ENCODE measurements at places on chromosomes 13 and 19.

DNA sequence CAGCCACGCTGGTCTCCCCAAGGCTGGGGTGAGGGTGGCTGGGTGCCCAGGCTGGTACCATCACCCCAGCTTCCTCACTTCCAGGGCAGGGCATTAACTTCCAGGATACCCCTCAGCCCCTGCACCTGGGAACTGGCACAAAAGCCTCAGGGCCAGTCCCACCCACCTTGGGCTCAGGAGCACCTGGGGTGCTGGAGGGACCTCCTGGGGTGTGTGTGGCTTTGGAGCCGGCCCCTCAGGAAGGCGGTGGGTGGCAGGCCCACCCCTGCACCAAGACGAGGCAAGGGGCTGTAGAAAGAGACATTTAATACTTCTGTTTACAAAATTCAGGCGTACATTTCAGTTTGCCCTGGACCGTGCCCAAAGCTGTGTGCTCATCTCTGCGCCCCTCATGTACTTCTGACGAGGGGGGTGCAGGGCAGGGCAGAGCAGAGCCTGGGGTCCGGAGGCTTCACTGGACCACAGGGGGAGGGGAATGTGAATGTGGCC, 16.8 kb downstream of the MPND start:
- no peak for DNase-seq

DNA sequence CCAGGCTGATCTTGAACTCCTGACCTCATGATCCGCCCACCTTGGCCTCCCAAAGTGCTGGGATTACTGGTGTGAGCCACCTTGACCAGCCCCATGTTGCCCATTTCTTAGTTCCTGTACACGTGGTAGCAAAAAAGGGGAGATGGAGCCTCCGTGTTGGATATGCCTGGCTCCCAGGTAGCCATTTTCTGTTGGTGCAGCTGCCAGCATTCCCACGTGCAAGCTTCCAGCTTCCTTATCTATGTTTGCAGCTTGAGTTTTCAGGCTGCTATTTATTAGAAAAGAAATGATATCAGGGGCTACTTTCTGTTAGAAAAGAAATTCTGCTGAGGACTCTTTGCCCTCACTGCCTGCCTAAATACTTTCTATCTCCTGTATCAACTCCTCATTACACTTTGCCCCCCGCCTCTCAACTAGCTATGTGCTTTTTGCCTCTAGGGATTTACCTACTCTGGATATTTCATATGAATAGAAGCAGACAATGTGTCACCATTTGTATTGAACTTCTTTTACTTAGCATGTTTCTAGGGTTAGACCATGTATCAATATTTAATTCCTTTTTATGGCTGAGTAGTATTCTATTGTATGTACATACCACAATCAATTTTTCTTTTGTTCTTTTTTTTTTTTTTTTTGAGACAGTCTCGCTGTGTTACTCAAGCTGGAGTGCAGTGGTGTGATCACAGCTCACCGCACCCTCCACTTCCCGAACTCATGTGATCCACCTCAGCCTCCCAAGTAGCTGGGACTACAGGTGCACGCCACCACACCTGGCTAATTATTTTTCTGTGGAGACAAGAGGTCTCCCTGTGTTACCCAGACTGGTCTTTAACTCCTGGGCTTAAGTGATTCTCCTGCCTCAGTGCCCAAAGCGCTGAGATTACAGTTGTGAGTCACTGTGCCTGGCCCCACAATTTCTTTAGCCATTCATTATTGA, 3.4 kb upstream of the TMED1 start:
- no peak for DNase-seq

DNA sequence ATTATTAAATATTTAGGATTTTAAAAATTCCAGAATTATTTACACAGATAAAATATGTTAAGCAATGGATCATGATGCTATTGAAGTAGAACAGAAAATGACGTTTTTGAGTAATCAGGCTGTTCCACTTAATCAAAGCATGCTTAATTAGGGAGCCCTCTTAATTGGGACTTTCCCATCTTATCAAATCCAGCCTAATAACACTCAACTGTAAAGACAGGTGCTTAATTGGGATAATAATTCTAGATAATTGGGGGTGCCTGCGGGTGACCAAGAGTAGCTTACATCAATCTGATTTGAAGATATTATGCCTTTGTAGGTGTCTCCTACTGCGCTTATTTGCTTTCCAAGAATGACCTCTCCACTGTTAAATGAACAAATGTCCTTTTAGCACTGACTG, 742.2 kb upstream of the SLITRK6 start:
- no peak for DNase-seq

- no peak for DNase-seq
Measured at GRCh38 chr19:1672769-1673644, 20.6 kb upstream of the TCF3 start.

GRCh38 chr13:42466123-42466522, 107.8 kb upstream of the TNFSF11 start:
- no peak for DNase-seq

GRCh38 chr19:17577457-17578097, 22.1 kb downstream of the COLGALT1 start:
- no peak for DNase-seq

DNA sequence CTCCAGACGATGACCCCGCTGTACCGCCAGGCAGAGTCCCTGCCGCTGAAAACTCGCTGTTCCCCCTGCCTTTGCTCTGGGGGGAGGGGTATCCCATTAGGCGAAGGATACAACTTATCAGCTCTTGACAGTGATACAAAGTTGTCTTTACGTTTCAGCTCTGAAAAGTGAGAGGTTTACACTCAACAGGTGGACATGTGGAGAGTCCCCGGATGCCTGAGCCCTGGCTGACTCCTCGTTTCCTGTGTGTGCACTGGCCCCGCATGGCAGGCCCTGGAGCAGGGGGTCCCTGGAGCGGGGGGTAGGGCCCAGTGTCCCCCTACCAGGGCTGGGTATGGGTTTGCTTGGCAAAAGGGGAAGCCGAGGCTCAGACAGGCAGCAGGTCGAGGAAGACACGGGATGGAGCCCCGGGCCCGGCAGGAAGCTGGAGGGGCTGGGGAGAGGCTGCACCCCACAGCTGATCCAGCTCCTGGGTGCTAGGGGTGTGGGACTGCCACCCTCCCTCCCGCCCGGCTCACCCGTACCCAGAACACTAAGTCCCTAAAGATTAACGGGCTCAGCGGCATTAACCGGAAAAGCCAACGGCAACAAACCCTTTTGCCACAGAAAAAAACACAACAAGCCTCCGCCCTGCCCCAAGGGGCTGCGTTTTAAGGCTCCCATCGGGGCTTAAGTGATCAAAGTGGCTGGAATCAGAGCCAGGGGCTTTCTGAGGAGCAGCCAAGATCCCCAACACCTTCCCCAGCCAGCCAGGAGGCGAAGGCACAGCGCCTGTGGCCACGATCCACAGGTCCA, 5.6 kb downstream of the TCF3 start:
- DNase-seq = no peak

DNA sequence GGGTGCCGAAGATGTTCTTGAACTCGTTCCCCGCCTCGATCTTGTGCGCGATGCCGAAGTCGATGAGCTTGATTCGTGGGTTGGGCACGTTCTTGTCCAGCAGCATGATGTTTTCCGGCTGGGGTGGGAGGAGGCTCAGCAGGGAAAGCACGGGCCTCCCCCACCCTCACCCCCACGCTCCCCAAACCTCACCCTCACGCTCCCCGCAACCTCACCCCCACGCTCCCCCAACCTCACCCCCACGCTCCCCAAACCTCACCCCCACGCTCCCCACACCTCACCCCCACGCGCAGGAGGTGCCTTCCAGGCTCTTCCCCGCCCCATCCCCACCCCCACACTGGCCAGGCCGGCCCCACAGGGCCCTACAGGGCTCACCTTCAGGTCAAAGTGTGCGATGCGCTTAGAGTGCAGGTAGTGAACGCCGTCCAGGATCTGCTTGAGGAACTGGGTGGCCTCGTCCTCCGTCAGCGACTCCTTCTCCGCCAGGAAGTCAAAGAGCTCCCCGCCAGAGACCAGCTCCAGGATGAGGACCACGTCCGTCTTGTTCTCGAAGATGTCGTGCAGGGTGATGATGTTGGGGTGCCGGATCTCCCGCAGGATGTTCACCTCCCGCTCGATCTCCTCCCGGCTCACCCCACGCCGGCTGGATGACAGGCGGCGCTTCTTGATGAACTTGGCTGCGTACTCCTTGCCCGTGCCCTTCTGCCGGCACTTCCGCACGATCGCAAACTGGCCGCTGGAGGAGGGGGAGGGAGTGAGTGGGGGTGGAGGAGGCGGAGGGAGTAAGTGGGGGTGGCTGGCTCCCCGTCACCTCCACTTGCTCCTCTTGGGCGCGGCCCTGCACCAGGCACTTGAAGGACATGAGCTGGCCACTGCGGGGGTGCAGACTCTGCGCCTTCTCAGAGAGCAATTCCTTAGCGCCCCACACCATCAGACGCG, 6.4 kb downstream of the DAPK3 start:
- no peak for DNase-seq
